ENCODE measurements at places on chromosomes 12 and 14.

GRCh38 chr12:20011200-20011599, 357.1 kb upstream of the PDE3A start:
- DNase-seq, result no peak

GRCh38 chr14:50312734-50313054, 570 bp downstream of the DMAC2L start:
- DNase-seq, result no peak

GRCh38 chr14:77752799-77753516, 8.0 kb downstream of the SNW1 start:
- DNase-seq, result no peak

- no peak for DNase-seq
Measured at GRCh38 chr12:70637303-70638085, at the start of gene PTPRB. PTPRB (minus strand) TSS chr12:70637429; CDS start chr12:70637395, 34 bp downstream.

DNA sequence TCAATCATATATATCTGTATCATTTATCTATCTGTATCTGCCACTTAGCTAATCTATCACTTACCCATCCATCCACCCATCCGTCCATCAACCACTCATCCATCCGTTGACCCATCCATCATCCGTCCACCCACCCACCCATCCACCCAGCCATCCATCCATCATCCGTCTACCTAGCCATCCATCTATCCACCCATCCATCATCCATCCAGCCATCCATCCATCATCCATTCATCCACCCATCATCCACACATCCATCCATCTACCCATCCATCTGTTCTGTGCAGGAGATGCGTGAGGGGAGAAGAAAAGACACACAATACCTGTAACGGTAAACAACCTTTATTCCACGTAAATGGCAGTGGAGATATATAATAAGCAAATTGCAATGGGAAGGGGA, 20.2 kb downstream of the NOC4L start:
- no peak for DNase-seq

Data from stimulated activated CD8-positive, alpha-beta memory T cell treated with anti-CD3 and anti-CD28 coated beads, Interleukin-4, amount 100 ng/mL, for 48 hours (primary cell).